ENCODE measurements at places on chromosomes 6 and 20.
A peak's percentile ranks its signal among the peaks of the same experiment; 100 is the strongest.

DNA sequence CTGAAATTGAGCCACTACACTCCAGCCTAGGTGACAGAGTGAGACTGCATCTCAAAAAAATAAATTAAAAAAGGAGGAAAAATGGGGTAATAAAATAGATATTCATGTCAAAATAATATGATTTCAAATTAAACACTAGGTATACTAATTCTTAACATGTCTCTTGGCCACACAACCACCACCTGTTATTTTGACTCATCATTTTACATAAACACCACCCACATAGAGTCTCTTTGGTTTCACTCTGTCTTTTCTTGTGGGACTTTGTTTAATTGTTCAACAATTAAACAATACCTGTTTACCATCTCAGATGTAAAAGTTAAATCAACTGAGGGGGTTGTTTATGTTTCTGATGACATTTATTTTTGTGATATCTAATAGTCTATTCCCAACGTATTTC is 476.8 kb upstream of the ADGRB3 start:
- no peak for DNase-seq

DNA sequence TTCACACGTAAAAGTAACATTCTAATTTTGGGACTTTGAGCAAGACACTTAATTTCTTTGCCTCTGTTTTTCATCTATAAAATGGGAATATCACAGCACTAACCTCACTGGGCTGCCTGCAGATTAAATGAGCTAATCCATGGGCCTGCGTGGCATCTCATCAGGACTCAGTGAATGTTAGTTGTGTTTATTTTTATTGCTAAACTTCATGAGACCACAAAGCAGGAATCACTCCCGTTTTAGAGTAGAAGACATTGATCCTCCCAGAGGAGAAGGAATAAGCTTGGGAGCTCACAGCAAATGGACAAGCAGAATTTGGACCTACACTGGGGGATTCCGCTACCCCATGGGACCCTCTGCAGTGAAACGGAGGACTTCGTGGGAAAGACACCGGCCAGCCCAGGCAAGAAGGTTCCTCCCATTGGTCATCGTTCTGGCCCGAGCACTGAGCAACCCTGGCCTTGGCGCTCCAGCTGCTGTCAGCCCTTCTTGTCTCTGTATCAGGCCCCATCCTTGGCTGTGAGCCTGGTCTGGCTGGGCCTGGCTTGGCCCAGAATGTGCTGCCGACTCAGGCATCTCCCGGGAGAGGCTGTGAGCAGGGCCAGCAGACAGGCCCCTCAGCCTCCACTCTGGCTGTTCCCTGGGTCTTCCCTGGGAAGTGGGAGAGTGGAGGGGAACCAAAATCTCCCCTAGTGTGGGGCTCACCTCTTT is 79.8 kb downstream of the NFATC2 start:
- no peak for DNase-seq

GRCh38 chr20:44302026-44302669 is 8.9 kb downstream of the FITM2 start:
- no peak for DNase-seq

GRCh38 chr20:5935384-5935783 is 14.9 kb downstream of the TRMT6 start:
- DNase-seq, result no peak

- no peak for DNase-seq
These were observed 504.0 kb downstream of the RFPL4B start for GRCh38 chr6:112851146-112851545.

DNA sequence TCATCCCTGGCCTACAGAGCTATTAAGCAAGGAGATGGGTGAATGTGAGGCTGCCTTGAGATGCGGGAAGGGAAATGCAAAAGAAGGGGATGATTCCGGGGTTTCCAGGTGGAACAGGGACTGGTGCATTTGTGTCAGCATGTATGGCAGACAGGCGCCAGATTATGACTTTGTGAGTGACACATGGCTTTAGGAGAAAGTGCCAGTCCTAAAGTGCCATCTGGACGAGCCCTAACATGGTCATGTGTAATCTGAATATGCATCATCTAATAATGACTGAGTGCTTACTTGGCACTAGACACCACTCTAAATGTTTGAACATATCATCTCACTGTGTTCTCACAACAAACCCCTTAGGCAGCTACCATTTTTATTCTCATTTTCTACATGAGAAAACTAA is 195.0 kb upstream of the TSHZ2 start:
- DNase-seq, result no peak

DNA sequence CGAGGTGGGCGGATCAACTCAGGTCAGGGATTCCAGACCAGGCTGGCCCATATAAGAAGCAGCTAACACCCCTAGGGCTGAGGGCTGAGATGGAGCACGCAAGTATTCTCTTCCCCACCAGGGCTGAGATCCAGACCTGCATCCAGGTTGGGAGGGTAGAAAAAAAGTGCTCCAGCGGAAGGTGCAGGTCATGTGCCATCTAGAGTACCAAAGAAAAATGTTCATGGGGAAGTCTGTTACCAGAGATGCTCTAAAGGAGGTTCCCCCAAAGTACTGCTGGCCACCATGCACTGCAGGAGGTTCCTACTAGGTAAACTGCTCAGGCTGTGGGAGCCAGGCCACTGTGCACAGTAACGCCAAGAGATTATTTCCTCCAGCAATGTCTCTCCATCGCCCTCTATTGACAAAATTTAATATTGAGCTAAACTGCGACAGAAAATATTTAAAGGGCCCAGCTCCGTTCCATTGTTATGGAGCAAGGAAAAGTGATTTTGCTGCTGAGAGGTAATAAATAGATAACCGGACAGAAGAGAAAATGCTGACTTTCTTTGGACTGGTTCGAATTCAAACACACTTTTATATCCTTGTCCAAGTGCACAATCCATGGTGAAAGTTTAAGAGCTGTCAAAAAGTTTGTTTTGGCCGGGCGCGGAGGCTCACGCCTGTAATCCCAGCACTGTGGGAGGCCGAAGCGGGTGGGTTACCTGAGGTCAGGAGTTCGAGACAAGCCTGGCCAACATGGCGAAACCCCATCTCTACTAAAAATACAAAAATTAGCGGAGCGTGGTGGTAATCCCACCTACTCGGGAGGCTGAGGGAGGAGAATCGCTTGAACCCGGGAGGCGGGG is 159.9 kb downstream of the OR2B2 start:
- DNase-seq, result peak; percentile 60

DNA sequence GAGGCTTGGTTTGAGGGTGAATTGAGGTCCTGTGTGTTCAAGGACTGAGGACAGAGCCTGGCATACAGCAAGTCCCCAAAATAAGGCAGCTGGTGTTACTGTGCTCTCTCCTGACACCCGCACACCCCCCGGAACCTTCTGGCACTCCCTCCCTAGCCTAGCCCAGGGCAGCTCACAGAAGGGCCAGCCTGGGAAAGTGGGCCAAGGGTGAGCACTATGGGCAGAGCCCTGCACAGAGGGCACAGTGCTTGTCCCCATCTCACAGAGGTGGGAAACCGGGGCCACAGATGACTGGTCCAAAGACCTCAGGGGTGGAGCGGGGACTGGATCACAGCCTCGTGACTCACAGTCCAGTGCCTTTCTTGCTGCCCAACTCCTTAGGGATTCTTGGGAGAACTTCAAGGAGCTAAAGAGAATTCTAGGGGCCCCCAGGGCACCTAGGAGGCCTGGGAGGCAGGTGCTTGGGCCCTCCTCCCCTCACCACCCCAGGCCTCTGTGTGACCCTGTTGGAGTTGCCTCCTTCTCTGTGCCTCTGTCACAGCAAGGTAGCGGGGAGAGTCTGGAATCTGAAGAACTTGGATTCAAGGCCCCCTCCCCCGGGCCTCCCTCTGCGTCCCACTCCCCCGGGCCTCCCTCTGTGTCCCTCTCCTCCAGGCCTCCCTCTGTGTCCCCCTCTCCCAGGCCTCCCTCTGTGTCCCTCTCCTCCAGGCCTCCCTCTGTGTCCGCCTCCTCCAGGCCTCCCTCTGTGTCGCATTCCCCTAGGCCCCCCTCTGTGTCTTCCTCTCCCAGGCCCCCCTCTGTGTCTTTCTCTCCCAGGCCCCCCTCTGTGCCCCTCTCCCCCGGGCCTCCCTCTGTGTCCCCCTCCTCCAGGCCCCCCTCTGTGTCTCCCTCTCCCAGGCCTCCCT is 13.5 kb downstream of the DLGAP4 start:
- DNase-seq, result no peak

DNA sequence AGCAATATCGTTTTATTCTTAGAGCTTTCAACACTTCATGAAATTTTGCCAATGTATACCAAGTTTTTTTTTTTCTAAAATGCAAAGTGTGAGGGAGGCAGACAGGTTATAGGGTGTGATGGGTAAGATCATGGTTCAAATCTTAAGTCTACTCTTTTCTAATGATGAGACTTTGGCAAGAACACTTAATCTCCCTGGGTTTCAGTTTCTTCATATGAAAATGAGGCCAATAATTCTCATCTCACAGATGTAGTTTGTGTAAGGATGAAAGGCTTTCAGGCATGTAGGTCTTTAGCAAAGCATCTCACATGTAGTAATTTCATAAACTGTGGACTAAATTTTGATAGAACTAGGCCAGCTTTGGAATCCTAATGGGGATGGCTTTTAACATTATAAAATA is 457.1 kb downstream of the QKI start:
- no peak for DNase-seq

DNA sequence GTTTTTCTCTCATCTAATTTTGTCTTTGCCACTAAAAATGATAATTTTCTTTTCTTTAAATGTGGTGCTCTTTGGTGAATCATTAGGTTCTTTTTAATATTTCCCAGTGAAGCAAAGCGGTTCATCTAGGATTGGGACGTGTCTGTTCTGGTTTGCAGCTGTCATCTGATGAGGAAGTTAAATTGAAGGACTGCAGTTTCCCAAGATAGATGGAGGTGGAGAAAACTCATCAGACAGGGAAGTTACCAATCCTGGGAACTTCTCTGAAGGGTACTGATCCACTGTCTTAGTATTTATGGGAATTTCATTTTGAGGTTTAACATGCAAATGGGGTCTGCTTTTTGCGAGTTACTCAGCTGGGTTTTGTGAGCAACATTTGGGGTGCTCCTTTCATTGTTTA is 2.4 kb upstream of the AARS2 start:
- DNase-seq, result no peak

- no peak for DNase-seq
These were observed 54.3 kb downstream of the TCP11 start for GRCh38 chr6:35086636-35087360.

GRCh38 chr20:40148886-40149285 is 540.1 kb downstream of the MAFB start:
- DNase-seq, result no peak

DNA sequence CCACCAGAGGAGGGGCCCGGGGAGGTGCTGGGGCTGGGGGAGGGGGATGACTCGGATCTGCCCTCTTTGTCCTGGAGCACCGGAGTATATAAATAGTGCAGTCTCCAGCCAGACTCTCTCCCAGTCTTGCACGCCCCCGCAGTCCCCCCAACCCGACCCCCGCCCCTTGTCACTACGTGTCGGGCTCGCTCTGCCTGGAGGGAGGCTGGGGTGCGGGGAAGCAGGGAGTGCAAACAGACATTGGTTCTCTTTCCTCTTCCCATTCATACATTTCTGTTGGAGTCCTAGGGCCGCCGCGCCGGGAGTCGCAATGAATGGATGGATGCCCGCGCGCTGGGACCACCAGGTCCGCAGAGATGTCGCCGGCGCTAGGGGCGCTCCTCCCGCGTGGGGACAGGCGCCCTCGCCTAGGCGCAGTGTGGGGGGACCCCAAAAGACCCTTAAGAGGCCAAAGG is 179.3 kb downstream of the TBXT start:
- DNase-seq, result no peak

DNA sequence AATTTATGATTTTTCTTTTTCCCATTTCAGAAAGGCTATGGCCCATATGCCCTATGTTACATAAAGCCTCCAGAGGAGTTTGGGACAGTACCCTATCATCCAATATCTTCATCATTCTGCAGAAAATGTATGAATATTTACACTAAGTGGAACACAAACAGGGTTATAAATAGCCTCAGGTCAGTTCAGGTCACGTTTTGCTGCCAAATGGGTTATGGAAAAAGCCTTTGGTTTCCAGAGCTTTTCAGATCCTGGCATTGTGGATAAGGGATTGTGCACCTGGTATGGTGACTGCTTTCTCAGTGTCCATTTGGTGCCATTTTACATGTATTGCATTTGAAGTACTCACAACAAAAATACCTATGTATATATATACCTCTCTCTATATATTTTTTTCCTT is 29.4 kb downstream of the UTRN start:
- no peak for DNase-seq

GRCh38 chr6:45476341-45476740 is 98.6 kb upstream of the SUPT3H start:
- no peak for DNase-seq

DNA sequence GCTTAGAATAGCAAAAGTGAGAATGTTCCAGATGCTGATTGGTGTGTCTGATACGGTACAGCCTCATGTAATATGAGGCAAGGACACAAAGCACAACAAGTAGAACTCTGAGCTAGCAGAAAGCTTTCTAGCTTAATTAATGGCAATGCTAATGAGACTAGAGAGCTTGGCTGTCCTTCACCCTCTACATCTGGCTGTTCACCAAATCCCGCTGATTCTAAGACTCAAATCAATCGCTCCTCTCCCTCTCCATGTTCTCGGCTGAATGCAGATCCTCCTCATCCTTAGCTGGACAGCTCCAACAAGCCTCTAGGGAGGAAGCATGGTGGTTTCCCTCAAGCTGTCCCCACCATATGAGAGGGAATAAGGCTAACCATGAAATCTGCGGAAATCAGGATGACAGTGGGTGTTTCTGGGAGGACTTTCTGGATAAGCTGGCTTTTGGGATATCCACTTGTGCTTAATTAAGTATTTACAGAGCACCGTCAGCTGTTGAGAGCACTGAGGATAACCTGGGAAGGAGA is 128.9 kb downstream of the FOXC1 start:
- no peak for DNase-seq

DNA sequence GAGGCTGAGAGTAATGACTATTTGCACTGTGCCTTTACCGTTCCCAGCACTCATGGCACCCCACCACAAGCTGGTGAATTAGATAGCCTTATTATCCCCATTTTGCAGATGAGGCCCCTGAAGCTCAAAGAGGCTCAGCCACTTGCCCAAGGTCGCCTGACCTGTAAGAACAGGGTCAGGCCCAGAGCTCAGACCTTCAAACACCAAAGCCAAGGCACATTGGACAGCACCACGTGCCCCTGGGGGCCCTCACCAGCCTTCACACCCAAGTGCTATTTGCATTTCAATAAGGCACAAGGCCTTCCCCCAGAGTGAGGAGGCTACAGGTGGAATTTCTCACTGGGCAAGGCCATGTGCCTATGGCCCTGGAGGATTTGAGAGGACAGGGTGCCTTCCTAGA is 14.2 kb upstream of the C6orf132 start:
- no peak for DNase-seq

DNA sequence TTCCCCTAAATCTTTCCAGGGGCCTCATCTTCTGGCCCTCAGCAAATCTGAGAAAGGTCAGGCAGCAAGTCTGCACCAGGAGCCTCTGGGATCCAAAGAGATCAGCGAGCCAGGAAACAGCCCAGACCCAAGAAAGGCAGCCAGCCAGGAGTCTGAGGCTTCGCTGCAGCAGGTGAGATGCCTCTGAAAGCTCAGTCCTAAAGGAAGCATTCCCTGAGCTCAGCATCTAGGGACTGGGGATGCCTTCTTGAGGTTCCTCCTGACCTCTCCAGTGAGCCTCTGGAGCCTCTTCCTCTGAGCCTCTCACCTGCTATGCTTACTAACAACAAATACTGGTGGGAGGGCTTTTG is 118.8 kb upstream of the MAFB start:
- no peak for DNase-seq
